ENCODE measurements at places on chromosomes 3 and 15.
A peak's percentile ranks its signal among the peaks of the same experiment; 100 is the strongest.

DNA sequence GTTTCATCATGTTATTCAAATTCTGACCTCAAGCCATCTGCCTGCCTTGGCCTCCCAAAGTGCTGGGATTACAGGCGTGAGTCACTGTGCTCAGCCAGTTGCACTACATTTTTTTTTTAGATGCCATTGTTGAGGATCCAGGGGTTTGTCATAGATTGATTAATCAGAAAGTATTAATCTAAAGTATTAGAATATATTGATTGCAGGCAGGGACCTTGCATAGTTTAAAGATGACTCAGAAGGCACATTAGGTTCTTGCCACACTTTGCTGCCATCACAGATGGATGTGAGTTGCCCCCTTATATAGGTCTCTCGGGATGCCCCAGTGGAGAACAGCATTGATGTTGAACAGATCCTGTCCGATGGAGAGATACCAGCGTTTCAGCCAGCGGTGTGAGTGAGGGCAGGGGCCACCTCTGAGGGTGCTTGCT lies 41.1 kb downstream of the IGF1R start:
- DNase-seq = no peak

GRCh38 chr3:36823806-36824205 lies 59.5 kb upstream of the DCLK3 start:
- DNase-seq = no peak

- DNase-seq = peak; percentile 26
These were observed 754.8 kb downstream of the ROBO1 start for GRCh38 chr3:79012946-79013362.

- no peak for DNase-seq
These were observed 115.6 kb upstream of the NMNAT3 start for GRCh38 chr3:139793408-139793807.

GRCh38 chr3:79534727-79535126 lies 233.1 kb downstream of the ROBO1 start:
- no peak for DNase-seq

- peak; percentile 51 for DNase-seq
These were observed at the start of gene ACP3 for GRCh38 chr3:132317229-132317948. Gene ACP3 (plus strand): TSS chr3:132317407. CDS start chr3:132317457, 50 bp downstream.

DNA sequence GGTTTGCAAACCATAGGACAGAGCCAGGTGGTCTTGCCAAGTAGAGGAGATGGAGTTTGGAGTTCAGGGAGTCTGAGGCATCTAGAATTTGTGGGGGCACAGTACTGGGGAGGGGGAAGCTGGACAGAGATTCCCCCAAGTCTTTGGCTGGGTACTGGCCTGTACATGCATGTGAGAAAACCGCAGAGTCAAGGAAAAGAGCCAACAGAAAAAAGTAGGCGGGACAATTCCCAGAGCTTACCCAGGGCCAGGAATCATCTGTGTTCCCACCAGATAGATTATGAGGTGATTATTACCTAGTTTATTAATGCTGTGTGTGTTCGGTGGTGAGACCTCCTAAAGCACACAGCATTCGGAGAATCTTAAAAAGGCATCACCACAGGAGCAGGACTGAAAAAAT lies 11.3 kb downstream of the LYSMD4 start:
- DNase-seq = no peak

DNA sequence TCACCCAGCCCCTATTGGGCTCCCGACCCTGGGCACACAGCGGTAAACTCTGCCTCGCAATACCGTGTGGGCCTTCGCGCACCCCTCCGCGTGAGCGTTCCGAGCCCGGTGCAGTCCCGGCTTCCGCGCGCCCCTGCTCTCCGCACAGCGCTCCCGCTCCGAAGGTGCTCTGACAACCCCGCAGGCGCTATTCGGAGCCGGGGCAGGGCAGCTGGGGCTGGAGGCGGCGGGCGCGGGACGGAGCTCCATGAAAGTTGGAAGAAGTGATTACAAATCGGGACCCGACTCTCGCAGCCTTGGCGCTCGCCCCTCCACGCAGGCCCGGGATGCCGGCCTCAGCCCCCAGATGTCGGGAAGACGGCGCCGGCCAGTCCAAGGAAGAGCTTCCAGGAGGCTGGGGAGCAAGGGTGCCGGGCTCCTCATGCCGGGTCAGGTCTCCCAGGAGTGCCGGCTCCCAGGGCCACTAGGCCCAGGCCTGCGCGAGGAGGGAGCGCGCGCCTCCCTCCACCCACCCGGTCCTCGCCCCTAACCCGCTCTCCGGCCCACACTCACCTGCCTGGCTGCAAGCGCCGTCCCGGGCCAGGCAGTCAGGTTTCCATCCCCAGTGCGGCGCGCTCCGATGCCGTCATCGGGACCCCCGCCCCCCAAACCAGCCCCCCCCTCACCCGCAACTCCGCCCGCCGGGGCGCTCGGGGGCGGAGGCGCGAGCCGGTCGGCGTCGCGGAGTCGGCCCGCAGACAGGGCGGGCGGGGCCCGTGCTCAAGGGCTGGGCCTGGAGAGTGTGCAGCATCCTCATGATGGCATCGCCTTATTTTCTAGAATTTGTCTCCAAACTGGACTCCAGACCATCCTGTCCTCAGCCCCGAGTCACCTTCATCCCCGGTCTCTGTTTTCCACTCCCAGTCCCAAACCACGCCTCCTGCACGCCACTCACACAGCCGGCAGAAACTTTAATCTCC lies at the start of gene KIF7:
Gene KIF7, minus strand, starts transcription at position 621 of the 959 bp plus-strand sequence. CDS start 2,537 bp downstream, outside the sequence.
- peak; percentile 82 for DNase-seq

DNA sequence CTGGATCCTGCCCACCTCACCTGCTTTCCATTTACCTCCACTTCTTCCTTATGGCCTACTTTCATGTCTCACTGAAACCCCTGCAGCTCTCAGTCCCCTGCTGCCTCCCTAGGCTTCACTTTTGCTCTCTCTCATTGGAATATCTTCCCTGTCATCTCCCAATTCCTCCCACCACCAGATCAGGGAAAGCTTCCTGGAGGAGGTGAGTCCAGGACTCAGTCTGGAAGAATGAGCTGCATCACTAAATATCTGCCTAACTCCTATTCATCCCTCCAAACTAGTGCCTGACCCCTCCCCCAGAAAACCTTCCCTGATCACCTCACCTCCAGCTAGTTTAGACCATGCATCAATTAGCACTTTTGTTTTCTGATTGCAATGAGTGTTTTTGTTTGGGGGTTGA lies 37.1 kb downstream of the MRPL46 start:
- DNase-seq = no peak

- no peak for DNase-seq
These were observed 70.1 kb downstream of the SMARCC1 start for GRCh38 chr3:47711596-47711995.

- DNase-seq = no peak
These were observed 85.6 kb downstream of the OCA2 start for GRCh38 chr15:28013480-28013879.

GRCh38 chr3:56884387-56884786 lies 82.6 kb upstream of the ARHGEF3 start:
- no peak for DNase-seq

- no peak for DNase-seq
These were observed 22.9 kb downstream of the B3GNT5 start for GRCh38 chr3:183275937-183276336.

DNA sequence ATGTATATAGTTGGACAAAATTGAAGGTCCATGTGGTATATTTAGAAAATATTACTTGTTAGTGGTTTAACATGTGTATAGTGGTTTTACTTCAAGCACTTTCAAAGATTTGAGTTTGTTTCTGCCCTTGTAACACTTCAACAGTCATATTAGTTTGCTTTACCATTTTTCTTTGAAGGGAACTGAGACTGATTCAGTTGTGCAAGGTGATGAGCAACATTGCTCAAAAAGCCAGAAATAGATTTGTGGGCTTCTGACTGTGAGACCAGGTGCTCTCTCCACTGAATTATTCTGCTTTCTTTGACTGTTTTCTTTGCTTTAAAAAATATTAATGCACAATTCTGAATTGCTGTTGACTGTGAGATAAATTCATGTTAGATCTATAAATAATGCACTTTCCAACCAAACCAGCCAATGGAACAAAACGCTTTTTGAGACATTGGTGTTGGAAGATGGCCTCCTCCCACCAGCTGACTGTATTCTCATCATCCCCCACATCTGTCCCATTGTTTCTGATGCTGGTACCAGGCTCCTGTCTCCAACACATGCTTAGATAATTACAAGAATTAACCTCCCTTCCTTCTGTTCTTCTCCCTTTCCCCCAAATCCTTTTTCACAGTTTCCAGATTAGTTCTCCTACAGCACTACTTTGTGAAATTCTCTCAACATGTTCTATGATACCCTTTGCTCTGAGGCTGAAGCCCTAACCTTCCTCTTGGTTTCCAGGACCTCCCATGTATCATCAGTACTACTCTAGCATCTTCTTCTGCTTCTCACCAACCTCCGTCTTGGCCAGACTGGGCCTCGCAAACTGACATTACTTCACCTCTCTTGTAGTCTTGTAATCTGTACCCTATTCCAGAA lies 27.9 kb downstream of the PLCL2 start:
- no peak for DNase-seq

GRCh38 chr3:51434746-51435327 lies 43.8 kb downstream of the RBM15B start:
- DNase-seq = no peak

GRCh38 chr15:65956307-65956706 lies 87.0 kb downstream of the RAB11A start:
- no peak for DNase-seq

- DNase-seq = peak; percentile 72
These were observed 10.3 kb upstream of the KIF7 start for GRCh38 chr15:89665449-89666181.

- DNase-seq = no peak
These were observed 24.8 kb upstream of the MBNL1 start for GRCh38 chr3:152243721-152244516.

DNA sequence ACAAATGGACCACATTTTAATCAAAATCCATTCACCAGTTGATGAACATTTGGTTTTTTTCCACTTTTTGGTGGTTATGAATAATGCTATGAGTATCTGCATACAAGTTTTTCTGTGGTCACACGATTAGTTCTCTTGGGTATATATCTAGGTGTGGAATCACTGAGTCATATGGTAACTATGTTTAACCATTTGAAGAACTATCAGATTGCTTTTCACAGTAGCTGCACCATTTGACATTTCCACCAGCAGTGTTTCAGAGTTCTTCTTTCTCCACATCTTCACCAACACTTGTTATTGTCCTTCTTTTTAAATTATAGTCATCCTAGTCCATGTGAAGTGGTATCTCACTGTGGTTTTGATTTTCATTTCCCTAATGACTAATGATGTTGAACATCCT lies 33.3 kb upstream of the ATG7 start:
- no peak for DNase-seq

- DNase-seq = no peak
These were observed 156.0 kb upstream of the TPM1 start for GRCh38 chr15:62886431-62887071.

DNA sequence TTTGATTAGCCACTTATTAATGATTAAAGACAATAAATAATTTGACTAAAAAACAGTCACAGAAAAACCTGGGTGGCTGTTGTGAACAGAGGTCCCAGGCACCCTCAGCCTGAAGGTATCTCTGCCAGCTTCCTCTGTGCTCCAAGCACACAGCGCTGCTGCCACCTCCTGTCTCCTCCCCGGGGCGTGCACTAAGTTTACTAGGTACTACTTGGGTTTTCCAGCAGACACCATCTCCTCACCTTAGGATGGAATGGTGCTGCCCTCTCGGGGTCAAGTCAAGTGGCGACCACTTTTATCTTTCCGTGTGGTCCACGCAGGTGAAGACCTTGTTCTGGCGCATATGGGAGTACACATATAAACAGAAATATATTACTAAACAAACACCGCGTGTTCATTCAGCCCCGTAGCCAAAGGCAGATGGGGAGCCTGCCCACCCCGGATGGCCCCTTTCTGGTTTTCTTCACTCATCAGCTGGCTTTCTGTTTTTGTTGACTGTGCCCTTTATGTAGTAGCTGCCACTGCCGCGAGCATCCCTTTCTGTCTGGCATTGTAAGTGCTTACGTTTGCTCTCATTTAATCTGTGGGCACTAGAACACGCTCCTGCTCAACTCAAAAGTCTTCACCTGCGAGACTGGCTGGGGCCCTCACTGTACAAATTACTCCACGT lies 128.0 kb downstream of the LRIG1 start:
- no peak for DNase-seq

DNA sequence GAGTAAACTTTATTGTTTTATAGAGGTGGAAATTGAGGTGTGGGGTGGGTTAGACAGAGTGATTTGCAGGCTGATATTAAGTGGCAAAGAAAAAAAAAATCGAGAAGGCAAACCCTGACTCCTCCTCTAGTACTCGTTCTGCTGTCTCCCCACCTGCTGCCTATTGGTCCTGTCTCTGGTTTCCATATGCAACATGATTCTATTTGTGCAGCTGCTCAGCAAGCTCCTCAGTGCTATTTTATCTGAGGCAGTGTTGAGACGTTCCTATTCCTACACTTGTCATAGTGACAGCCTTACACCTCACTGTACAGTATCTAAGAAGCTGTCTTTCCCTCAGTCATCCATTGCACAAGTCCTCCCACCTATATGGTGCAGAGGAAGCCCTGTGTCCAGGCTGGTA lies 45.1 kb downstream of the RSL24D1 start:
- DNase-seq = no peak

DNA sequence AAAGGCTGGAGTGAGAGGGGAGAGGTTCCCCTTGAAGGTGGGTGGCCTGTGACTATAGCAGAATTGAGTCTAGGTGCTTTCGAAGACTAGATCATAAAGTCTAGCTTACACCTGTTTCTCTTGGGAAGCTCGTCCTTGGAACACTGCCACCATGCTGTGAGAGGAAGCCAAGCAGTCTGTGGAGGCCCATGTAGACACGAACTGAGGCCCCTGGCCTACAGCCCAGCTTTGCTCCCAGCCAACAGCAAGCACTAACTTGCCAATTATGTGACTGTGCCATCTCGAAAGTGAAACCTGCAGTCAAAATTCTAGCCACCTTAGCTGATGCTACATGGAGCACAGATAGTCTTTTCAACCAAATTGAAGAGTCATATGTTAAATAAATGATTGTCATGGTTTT lies 190.5 kb upstream of the NECTIN3 start:
- DNase-seq = no peak

GRCh38 chr15:85116494-85116893 lies 134.8 kb downstream of the PDE8A start:
- no peak for DNase-seq

DNA sequence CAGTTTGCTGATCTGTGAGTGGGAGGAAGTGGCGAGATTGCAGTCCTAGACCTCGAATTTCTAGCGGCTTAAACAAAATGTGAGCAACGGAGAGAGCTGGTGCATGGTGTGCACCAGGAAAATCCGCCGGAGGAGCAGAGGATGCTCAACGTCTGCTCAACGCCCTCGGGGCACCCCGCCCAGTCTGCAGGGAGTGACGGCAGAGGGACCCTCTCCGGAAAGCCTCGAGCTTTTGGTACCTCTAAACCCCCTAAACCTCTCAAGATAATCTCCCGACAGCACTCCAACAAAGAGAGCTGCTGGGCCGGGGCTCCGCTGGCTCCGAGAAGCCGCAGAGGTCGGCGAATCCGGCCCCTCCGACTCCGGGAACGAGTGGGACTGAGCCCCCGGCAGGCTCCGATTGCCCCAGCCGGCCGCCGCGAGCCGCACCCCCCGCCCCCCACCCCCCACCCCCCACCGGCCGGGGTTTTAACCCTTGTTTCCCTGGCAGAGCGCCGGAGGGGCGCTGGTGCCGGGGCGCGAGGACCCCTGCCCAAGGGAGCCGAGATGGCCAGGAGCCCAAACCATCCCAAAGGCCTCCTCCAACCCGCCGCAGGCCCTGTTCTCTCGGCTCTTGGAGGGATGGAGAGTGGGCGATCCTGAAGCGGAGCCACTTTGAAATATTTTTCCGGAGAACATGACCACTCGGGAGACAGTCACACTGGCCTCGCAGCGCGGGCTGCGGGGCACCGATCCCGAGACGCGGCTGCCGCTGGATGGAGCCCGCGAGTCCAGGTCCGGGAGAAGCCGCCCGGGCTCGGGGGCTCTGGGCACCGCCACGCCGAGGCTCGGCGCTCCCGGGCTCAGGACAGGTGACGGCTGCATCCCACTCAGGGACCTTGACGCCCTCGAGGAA lies 1.5 kb downstream of the MEGF11 start:
- peak; percentile 83 for DNase-seq

Measured in right kidney (tissue), 9 donors.